Left lobe of liver (tissue), 2 donors: ENCODE measurements at places on chromosomes 5 and 9. TPM values are rescaled to one million over a fixed set of nuclear protein-coding genes. Genes with fewer than 3 reads are reported as not detected.

- DNase-seq, result no peak
Observed at GRCh38 chr5:36365896-36366295, 64.2 kb upstream of the RANBP3L start.

- no peak for DNase-seq
Observed at GRCh38 chr5:170290498-170290897, 7.1 kb downstream of the LCP2 start.

- no peak for DNase-seq
Observed at GRCh38 chr9:28841775-28842174, 1268.5 kb upstream of the C9orf72 start.

GRCh38 chr5:118257066-118257465 is 731.3 kb downstream of the DTWD2 start:
- DNase-seq, result no peak

DNA sequence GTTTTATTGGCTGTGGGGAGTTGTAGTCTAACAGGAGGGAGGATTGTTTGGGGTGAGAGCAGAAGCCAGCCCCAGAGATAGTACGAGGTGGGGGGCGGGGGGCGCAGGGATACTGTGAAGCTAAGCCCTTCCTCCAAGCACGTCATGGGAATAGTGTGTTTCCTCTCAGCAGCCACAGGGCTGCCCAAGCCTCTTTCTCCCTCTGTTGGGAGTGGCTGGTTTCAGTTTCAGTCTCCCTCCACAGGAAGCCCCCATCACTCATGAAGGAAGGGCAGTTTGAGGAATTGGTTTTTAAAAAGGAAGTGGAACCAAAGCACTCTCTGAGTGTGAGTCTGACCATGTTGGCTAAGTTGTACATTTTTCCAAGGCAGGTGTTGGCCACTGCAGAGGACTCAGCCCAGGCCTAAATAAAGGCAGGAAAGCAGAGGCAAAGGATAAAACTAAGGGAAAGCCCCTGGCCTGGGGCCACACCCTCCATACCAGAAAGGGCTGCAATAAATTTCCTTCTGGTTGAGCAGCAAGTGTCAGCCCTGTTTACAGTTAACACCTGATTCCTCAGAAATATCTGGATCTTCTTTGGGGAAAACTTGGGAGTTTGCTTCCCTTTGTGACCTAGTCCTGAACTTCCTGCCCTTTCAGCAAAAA is 3.2 kb downstream of the RAB24 start:
- DNase-seq, result no peak

GRCh38 chr9:33029231-33029786 is 4.2 kb downstream of the DNAJA1 start:
- no peak for DNase-seq

DNA sequence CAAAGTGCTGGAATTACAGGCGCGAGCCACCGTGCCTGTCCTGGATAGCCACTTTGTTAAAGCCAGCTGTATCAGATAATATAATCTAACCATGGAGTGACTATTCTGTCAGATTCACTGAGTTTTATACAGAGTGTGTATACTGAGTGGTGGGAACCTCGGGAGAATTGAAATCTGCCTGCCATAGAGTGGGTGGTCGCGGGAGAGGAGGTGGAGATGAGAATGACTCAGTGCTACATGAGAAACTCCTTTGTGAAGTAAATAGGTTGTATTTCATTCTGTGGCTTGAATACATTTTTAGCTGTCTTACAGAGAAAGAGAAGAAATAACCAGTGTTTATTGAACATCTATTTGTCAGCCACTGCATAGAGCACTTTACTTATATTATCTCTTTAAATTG is 26.4 kb downstream of the ATP6V0E1 start:
- no peak for DNase-seq

- DNase-seq, result no peak
Observed at GRCh38 chr5:53425687-53426511, 54.5 kb upstream of the FST start.

Gene TNFSF15
- 0.05 TPM for total RNA-seq

GRCh38 chr5:100576217-100576751 is 41.1 kb downstream of the FAM174A start:
- no peak for DNase-seq
